Calu3 (cell line): ENCODE measurements at places on chromosomes 3 and 15.

GRCh38 chr3:148464246-148464645 is 233.5 kb upstream of the AGTR1 start:
- DNase-seq, result no peak

- no peak for DNase-seq
Measured at GRCh38 chr3:27591312-27592210, 107.4 kb upstream of the SLC4A7 start.

GRCh38 chr3:138686771-138687221 is 78.2 kb downstream of the FAIM start:
- peak; percentile 34 for DNase-seq

- DNase-seq, result peak; percentile 73
Measured at GRCh38 chr3:125437631-125438435, 62.7 kb upstream of the ZNF148 start.

GRCh38 chr3:139652561-139652960 is 25.2 kb downstream of the NMNAT3 start:
- no peak for DNase-seq

DNA sequence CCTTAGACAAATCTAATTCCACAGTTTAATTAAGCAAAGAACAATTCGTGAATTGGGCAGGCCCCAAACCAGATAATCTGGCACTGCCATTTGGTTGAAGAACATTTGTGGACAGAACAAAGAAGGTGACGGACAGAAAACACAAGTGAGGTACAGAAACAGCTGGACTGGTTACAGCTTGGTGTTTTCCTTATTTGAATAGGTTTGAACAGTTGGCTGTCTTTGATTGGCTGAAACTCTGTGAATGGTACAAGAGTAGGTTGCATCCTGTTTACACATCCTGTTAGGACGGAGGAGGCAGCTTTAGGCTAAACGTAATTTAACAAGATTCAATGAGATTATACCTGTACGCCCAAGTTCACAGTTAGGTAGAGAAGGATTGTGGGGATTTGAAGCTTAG is 114.4 kb downstream of the LPP start:
- no peak for DNase-seq
